ENCODE measurements at places on chromosomes 13 and 19.

DNA sequence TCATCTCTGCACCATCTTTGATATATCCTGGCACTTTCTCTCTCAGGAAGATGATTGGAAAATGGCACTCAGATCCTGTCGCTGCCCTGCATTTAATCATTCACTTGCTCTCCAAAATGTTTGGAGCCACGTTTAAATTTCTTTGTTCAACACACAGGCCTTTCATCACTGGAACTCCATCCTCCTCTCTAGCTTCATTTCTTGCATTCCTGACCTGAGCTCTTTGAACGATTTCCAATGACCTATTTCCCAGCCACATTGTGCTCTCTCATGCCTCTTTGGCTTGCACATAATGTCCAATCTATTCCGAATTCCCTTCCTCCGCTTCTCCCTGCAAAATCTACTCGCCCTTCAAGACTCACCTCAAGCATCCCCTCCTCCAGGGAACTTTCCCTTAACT, 287.4 kb upstream of the NBEA start:
- peak; percentile 20 for DNase-seq

GRCh38 chr19:16575861-16576689, 3.9 kb upstream of the SLC35E1 start:
- no peak for DNase-seq

DNA sequence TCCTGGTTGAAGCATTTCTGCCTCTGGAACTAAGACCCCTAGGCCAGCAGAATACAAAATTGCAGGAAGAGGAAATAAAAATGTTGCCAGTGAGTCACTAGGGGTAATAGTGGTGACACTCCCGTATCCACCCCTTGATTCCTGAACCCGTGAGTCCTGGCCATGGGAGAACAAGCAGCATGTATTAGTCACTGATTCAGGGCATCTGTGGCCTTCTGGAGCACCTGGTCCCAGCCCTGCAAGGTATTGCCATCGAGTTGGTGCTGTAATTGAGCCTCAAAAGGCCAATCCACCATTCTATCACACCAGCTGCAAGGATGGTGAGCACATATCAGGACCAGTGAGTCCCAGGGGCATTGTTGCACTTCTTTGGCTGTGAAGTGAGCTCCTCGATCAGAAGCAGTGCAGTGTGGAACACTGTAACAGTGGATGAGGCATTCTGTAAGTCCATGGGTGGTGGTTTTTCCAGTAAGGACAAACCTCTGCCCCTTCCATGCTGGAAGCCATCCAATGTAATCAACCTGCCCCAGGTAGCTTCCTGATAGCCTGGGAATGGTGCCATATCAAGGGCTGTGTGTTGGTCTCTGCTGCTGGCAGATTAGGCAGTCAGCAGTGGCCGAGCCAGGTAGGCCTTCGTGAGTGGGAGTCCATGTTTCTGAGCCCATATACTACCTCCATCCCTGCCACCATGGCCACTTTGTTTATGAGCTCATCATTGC, 39.6 kb downstream of the C1QTNF9 start:
- peak; percentile 47 for DNase-seq

- peak; percentile 12 for DNase-seq
These were observed 103.7 kb upstream of the EDNRB start for GRCh38 chr13:78022164-78022877.

GRCh38 chr19:39563408-39563807, 23.4 kb upstream of the EID2 start:
- peak; percentile 84 for DNase-seq

DNA sequence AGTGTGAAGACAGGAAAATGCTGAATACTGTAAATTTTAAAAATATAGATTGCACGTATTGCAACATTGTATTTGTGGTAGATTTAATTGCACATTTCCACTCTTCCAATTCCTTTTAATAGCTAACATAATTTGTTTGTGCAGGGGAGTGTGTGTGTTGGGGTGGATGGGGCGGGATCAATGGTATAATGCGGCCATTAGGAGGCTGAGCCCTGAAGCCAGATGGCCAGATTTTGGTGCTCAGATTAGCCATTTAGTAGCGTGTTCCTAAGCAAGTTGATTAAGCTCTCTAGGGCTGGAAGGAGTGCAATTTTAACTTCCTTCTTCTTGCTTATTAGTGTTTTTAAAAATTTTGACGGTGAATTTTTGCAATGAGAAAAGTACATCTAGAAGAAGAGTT, 5.8 kb downstream of the OXGR1 start:
- no peak for DNase-seq

- DNase-seq: no peak
These were observed 890.9 kb downstream of the PCDH9 start for GRCh38 chr13:66339214-66339613.

- no peak for DNase-seq
These were observed 16.8 kb downstream of the CLEC11A start for GRCh38 chr19:50739914-50740426.

DNA sequence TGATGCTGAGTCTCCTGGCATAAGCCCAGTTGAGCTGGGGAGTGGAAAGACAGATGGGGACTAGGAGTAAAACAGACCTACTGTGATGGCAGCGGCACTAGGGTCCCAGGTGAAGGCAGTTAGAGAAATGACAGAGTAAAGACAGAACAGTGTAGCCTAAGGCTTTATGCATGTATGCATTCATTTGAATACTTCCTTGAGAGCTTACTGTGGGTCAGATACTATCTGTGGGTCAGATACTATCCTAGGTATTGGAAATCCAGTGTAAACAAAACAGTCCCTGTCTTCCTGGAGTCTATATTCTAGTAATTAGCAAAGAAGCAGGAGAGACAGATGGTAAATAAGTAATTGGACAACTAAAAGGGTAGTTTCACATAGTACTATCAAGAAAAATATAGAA, 73.7 kb upstream of the LRCH1 start:
- DNase-seq: no peak

DNA sequence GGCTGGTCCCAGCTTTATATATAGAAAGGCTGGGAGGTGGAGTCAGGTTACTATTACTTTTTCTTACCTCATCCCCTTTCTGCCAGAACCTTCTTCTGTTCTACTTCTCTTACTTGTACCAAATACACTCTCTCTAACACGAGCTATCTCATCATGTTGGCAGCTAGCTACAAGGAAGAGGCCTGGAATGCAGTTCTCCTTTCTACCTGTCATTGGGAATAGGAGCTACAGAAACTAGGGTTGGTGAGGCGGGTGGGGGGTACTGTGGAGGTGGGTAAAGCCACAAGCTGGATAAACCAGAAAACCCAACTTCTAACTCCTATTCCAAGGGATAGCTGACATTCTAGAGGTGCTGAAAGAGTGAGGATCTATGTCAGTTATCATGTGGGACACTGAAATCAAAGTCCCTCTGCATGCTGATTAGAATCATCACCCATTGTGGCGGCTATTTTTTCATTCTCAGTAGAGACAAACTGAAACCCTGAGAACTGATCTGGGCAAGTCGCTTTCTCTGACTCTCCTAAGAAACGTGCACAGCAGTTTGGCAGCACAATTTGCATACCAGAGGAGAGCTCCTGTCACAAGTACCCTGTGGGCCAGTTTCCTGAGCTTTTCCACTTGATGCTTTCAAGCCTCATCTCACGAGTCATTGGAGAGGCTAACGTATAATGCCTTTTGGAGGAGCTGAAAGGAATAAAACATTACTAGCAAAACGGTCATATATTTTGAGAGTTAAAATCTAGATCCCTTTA, 358.1 kb downstream of the ENOX1 start:
- no peak for DNase-seq

DNA sequence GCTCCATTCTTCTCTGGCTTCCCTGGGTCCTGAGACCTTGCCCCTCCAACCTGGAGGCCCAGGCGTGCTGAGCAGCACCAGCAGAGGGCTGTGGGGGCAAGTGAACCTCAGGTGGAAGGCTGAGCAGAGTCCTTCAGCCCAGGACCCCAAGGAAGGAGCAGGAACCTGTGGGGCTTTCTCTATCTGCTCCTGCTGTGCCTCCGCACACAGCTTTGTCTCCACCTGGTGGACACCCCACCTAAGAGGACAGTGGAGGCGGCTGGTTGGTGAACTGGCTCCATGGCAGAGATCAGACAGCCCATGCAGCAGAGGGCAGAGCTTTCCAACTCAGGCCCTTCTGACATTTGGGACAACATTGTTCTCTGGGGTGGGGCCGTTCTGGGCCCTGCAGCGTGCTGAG, 19.7 kb downstream of the ZFR2 start:
- DNase-seq: no peak

GRCh38 chr19:2259336-2259735, 3.1 kb upstream of the JSRP1 start:
- DNase-seq: no peak

GRCh38 chr13:46476174-46476573, 76.8 kb upstream of the LRCH1 start:
- no peak for DNase-seq

DNA sequence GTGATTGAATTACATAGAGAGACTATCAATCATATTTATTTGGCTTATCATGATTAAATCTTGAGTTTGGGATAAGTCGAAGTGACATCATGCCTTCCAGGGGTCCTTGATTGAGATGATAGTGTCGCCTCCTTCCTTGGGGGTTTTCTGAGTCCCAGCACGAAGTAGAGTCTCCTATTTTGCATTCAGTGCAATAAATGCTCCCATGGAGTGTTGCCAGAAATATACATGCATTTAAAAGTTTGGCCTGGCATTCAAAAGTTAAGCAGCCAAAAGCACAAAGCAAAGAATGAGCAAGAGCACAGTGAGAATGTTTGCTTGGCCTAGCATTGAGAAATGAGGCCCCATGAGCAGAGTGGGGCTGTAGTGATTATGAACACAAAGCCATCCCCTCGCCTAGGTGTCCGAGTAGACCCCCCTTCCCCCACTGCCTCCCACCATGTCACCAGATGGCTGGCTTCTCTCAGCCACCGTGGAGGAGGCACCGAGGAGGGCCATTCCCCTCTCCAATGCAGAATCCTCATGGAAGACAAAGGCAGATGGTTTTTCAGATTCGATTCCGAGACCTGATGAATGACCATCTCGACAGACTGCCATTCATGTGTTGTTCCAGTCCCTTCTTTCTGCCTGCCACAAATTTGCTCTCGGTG, 58.8 kb upstream of the UBL3 start:
- no peak for DNase-seq

DNA sequence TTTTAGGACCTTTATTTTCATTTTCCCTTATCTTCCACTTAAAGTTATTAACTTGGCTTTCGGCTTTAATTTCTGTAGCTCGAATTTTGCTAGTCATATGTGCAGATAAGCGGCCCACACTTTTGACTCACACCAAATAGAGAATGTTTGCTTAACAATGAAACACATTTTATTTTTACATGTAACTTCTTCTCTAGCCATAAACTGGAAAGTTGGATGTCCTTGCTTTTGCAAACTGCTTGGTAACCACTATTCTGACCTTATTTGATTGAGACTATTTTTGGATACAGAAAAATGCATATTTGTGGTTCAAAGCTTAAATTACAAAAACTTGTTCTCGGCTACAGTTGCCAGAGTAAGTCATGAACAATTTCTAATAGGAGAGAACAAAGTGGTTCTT, 600.0 kb downstream of the KCTD12 start:
- no peak for DNase-seq
